Naive thymus-derived CD8-positive, alpha-beta T cell (primary cell): ENCODE measurements at places on chromosomes 3 and 15. TPM values are rescaled to one million over a fixed set of nuclear protein-coding genes. Genes with fewer than 3 reads are reported as not detected.
A peak's percentile ranks its signal among the peaks of the same experiment; 100 is the strongest.

GOLGA6B gene
- not detected for polyA plus RNA-seq

MTFMT gene
- polyA plus RNA-seq = 23.0 TPM

GOLGA6L1 gene
- polyA plus RNA-seq = not detected

ADAMTS9 gene
- polyA plus RNA-seq = not detected

CPEB1 gene
- polyA plus RNA-seq = 3.6 TPM

DNA sequence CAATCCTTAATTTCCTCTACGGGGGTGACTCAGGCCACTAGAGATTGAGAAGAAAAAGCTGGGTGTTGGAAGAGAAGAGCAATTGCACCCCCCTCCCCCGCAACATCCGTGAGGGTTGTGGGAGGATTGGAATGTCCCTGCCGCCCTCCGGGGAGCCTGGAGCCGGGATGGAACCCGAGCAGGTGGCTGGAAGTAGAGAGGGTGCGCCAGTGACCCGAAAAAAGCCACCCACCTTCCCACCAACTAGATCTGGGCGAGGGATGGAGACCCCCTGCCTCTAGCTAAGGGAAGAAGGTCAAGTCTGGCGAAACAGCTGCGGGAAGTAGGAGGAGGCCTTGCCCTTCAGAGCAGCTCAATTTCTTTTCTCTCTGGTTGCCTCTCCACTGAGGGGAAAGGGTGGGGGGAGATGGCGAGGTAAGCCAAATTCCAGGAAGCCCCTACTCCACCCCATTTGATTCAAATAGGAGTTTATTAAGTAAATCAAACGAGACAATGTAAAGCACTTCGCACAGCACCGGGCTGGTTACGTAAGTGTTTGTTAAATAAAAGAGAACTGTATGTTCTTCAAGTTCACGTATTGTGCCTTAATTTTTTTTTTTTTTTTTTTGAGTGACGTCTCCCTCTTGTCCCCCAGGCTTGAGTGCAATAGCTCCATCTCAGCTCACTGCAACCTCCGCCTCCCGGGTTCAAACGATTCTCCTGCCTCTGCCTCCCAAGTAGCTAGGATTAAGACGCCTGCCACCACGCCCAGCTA, 1.1 kb upstream of the WWTR1 start:
- no peak overlapping the region for H3K27ac ChIP-seq
- H3K4me1 ChIP-seq = peaks cover 16% of the 10 kb centered on the region
- peaks cover 5% of the 10 kb centered on the region for H3K36me3 ChIP-seq
- no peak for DNase-seq
- H3K4me3 ChIP-seq = peak overlapping the region; percentile 68
- peaks cover 88% of the 10 kb centered on the region for H3K27me3 ChIP-seq

- H3K4me3 ChIP-seq = no peak overlapping the region
- peaks cover 20% of the 10 kb centered on the region for H3K36me3 ChIP-seq
- no peaks in the 10 kb centered on the region for H3K27me3 ChIP-seq
- H3K4me1 ChIP-seq = peaks cover 49% of the 10 kb centered on the region
- no peak for DNase-seq
- H3K27ac ChIP-seq = no peak overlapping the region
Measured at GRCh38 chr3:111618945-111619344, 23.8 kb upstream of the ZBED2 start.

- no peaks in the 10 kb centered on the region for H3K27me3 ChIP-seq
- no peak overlapping the region for H3K4me3 ChIP-seq
- no peaks in the 10 kb centered on the region for H3K4me1 ChIP-seq
- peaks cover 8% of the 10 kb centered on the region for H3K36me3 ChIP-seq
Measured at GRCh38 chr3:43423142-43423541, 136.8 kb downstream of the SNRK start.

GRCh38 chr3:27289769-27290413, 79.3 kb downstream of the NEK10 start:
- no peak overlapping the region for H3K4me3 ChIP-seq
- no peak overlapping the region for H3K27ac ChIP-seq
- no peaks in the 10 kb centered on the region for H3K4me1 ChIP-seq
- DNase-seq = no peak
- no peaks in the 10 kb centered on the region for H3K36me3 ChIP-seq
- H3K27me3 ChIP-seq = no peaks in the 10 kb centered on the region

- H3K36me3 ChIP-seq = no peaks in the 10 kb centered on the region
- peaks cover 3% of the 10 kb centered on the region for H3K27me3 ChIP-seq
- no peaks in the 10 kb centered on the region for H3K4me1 ChIP-seq
- no peak overlapping the region for H3K27ac ChIP-seq
- no peak overlapping the region for H3K4me3 ChIP-seq
Measured at GRCh38 chr3:139131951-139132350, 87.3 kb upstream of the PRR23C start.

DNA sequence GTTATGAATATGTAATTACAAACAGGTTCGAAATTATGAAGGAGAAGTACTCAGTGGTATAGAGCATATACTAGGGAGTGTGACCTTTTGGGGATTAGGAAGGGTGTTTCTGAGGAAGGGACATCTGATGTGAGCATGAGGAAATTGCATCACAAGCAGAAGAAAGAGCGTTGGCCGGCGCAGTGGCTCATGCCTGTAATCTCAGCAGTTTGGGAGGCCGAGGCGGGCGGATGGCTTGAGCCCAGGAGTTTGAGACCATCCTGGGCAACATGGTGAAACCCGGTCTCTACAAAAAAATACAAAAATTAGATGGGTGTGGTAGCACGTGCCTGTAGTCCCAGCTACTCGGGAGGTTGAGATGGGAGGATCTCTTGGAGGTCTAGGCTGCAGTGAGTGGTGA, 6.9 kb downstream of the CMTM7 start:
- H3K4me3 ChIP-seq = peak overlapping the region; percentile 7
- H3K4me1 ChIP-seq = peaks cover 82% of the 10 kb centered on the region
- no peaks in the 10 kb centered on the region for H3K27me3 ChIP-seq
- H3K36me3 ChIP-seq = no peaks in the 10 kb centered on the region
- peak overlapping the region; percentile 87 for H3K27ac ChIP-seq
- no peak for DNase-seq

GRCh38 chr3:107969525-107969924, 121.3 kb downstream of the CD47 start:
- DNase-seq = no peak
- H3K27ac ChIP-seq = no peak overlapping the region
- no peak overlapping the region for H3K4me3 ChIP-seq
- peaks cover 9% of the 10 kb centered on the region for H3K4me1 ChIP-seq

- no peak overlapping the region for H3K4me3 ChIP-seq
- H3K27me3 ChIP-seq = no peaks in the 10 kb centered on the region
- no peak overlapping the region for H3K27ac ChIP-seq
Measured at GRCh38 chr3:72336821-72337479, 511.3 kb downstream of the SHQ1 start.

GRCh38 chr3:38454178-38454883, 641 bp downstream of the ACVR2B start:
- DNase-seq = no peak
- no peaks in the 10 kb centered on the region for H3K36me3 ChIP-seq
- H3K27me3 ChIP-seq = peaks cover 2% of the 10 kb centered on the region
- H3K27ac ChIP-seq = peak overlapping the region; percentile 95
- H3K4me3 ChIP-seq = peak overlapping the region; percentile 96

- H3K36me3 ChIP-seq = no peaks in the 10 kb centered on the region
- peaks cover 8% of the 10 kb centered on the region for H3K27me3 ChIP-seq
- DNase-seq = no peak
- H3K4me3 ChIP-seq = no peak overlapping the region
- no peak overlapping the region for H3K27ac ChIP-seq
Measured at GRCh38 chr15:79007066-79007465, 62.2 kb upstream of the CTSH start.

GRCh38 chr3:11535243-11535960, 108.3 kb downstream of the VGLL4 start:
- no peak overlapping the region for H3K4me3 ChIP-seq
- H3K27me3 ChIP-seq = no peaks in the 10 kb centered on the region
- H3K36me3 ChIP-seq = no peaks in the 10 kb centered on the region
- H3K27ac ChIP-seq = no peak overlapping the region

DNA sequence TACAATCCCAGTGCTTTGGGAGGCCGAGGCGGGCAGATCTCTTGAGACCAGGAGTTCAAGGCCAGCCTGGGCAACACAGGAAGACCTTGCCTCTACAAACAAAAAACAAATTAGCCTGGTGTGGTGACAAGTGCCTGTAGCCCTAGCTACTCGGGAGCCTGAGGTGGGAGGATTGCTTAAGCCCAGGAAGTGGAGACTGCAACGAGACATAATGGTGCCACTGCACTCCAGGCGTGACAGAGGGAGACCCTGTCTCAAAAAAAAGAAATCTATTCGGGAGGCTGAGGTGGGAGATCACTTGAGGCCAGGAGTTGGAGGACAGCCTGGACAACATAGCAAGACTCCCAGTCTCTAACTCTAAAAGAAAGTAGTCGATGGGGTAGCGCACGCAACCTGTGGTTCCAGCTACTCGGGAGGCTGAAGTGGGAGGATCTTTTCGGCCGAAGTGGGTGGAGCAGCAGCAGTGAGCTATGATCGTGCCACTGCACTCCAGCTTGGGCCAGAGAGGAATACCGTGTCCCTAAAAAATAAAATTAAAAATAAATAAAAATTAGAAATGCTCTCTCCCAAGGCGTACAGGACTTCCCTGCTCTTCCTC, 775 bp downstream of the C3orf33 start:
- peak overlapping the region; percentile 88 for H3K4me3 ChIP-seq
- peak overlapping the region; percentile 86 for H3K27ac ChIP-seq
- H3K27me3 ChIP-seq = peaks cover 6% of the 10 kb centered on the region
- H3K36me3 ChIP-seq = peaks cover 13% of the 10 kb centered on the region

GRCh38 chr15:47963265-47963664, 157.5 kb upstream of the SLC24A5 start:
- peaks cover 27% of the 10 kb centered on the region for H3K27me3 ChIP-seq
- DNase-seq = no peak
- H3K27ac ChIP-seq = no peak overlapping the region
- H3K4me3 ChIP-seq = no peak overlapping the region
- peaks cover 2% of the 10 kb centered on the region for H3K36me3 ChIP-seq
- H3K4me1 ChIP-seq = no peaks in the 10 kb centered on the region

DNA sequence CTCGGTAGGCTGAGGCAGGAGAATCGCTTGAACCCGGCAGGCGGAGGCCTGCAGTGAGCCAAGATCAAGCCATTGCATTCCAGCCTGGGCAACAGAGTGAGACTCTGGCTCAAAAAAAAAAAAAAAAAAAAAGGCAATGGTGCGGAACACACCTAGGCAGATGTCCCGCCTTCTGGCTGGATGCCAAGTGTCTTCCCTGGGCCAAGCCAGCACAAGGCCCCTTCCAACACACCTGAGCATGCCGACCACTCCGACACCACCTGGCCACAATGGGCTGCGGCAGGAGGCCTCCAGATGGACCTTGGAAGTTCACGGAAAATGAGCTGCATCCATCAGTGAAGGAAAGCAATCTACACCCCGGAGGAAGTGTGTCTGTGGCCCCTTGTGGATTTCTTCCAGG, 19.0 kb downstream of the NUP210 start:
- peaks cover 16% of the 10 kb centered on the region for H3K4me1 ChIP-seq

DNA sequence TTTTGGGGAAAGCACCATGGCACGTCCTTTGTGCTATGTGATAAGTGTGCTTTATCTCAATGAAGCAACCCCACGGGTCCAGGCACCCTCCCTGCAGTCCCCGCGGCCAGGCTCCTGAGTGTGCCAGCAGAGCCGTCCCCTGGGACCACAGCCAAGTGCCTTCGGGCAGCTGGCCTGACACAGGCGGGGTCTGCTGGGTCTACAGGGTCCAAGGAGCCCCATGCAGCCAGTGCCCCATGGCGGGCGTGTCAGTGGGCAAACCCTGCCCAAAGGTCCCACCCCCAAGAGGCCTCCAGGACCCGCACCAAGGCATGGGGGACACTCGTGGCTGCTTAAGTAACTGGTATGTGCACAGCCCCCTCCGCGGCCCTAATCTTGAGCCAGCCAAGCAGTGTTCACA, 35.3 kb downstream of the KLHL25 start:
- H3K36me3 ChIP-seq = no peaks in the 10 kb centered on the region
- H3K4me1 ChIP-seq = peaks cover 11% of the 10 kb centered on the region
- H3K27me3 ChIP-seq = no peaks in the 10 kb centered on the region
- no peak overlapping the region for H3K4me3 ChIP-seq
- DNase-seq = no peak

- no peak overlapping the region for H3K27ac ChIP-seq
- H3K4me1 ChIP-seq = no peaks in the 10 kb centered on the region
- no peaks in the 10 kb centered on the region for H3K27me3 ChIP-seq
- no peak overlapping the region for H3K4me3 ChIP-seq
Measured at GRCh38 chr3:4680227-4680691, 187.1 kb downstream of the ITPR1 start.

DNA sequence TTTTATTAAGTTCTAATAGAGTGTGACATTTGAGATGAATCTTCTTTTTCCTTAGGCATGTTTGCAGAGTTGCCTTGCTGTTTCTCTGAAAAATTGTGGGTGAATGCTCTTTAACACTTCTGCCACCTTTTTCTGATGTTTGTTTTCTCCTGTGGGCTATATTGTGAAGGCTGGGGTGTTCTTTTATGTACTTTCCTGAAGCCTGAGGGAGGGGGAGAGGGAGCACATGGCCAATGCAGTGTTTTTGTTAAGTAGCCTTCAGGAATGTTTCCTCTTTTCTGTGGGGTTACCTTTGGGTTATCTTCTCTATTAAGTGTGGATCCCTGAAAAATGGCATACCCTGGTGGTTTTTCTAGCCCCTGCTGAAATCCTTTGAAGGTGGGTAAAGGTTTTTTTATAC, 50.2 kb downstream of the CMC1 start:
- H3K27ac ChIP-seq = no peak overlapping the region
- peaks cover 7% of the 10 kb centered on the region for H3K36me3 ChIP-seq
- no peaks in the 10 kb centered on the region for H3K27me3 ChIP-seq
- DNase-seq = no peak
- H3K4me3 ChIP-seq = no peak overlapping the region

- no peak overlapping the region for H3K4me3 ChIP-seq
- H3K27me3 ChIP-seq = no peaks in the 10 kb centered on the region
- H3K27ac ChIP-seq = no peak overlapping the region
- peaks cover 3% of the 10 kb centered on the region for H3K36me3 ChIP-seq
- DNase-seq = no peak
Measured at GRCh38 chr15:73989001-73989798, 2.9 kb downstream of the STOML1 start.

- no peaks in the 10 kb centered on the region for H3K4me1 ChIP-seq
- no peak overlapping the region for H3K4me3 ChIP-seq
- DNase-seq = no peak
Measured at GRCh38 chr15:39094116-39094515, 486.8 kb upstream of the THBS1 start.

DNA sequence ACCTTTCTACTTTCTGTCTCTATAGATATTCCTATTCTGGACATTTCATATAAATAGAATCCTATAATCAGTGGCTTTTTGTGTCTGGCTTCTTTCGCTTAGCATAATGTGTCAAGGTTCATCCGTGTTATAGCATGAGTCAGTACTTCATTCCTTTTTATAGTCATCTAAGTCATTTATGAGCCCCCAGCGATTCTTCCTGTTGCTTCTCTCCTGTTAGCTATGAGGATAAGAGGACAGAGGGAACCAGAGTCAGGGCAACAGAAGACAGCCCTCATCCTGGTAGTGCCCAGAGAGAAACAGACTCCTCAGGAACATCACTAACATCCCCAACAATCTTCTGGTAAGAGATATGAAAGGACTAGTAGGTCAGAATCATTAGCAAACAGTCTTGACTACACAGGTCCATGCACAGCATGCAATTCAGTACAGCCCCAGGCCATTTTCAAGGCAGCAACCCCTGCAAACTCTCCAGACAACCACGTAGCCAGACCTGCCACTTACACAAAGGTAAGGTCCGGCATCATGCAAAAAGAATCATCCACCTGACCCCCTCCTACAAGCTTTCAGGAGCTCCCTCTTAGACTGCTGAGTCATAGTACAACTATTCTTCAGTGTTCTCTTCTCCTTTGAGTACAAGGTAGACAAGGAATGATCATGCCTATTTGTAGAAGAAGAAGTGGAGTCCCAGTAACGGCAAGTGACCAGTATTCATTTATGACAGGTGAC, 91.5 kb downstream of the MYLK start:
- DNase-seq = no peak
- H3K27ac ChIP-seq = no peak overlapping the region
